Kidney (tissue), 22 donors: ENCODE measurements at places on chromosomes 4 and X. TPM values are rescaled to one million over a fixed set of nuclear protein-coding genes. Genes with fewer than 3 reads are reported as not detected.

DNA sequence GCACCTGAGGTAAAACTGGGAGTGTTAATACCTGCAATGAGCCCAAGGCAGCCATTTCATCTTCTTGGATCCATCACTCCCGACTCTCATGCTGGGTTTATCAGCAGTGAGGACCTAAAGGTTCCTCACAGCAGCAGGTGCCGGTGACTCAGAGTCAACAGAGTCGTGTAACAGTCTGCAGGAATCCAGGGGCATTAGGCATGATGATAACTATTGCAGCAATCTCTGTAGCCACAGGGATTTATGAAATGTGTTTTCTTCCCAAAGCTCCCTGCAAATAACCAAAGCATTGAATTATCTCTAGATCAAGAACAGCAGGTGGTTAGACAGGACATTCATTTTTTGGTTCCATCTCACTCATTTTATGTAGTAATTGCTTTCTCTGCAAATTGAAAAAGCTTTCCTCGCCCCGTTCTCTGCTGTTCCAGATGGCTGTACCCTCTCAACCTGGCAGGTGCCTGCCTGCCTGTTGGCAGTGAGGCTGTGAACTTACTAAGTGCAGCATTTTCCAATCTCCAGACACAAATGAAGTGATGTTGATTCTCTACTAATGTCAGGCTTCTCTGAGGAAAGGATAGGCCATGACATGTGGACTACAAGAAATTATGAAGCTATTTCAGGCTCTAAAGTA, 48.1 kb upstream of the TSPAN7 start:
- DNase-seq = no peak

DNA sequence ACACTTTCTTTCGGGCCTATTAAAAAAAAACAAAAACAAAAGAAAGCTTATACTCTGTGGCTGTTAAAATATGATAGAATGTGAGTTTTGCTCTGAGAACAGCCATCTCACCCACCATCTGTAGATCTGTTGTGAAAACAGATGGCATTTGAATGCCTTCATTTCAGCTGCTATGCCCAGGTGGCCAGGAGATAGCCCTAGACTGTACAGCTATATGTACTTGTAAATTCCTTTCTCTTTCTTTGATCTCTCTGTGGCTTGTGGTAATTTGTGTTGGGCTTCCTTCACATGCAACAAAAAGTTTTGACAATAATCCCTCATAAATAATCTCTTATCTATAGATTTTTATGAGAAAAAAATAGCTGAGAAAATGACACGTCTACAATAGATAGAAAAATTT, 38.1 kb downstream of the PNPLA4 start:
- DNase-seq = no peak

DNA sequence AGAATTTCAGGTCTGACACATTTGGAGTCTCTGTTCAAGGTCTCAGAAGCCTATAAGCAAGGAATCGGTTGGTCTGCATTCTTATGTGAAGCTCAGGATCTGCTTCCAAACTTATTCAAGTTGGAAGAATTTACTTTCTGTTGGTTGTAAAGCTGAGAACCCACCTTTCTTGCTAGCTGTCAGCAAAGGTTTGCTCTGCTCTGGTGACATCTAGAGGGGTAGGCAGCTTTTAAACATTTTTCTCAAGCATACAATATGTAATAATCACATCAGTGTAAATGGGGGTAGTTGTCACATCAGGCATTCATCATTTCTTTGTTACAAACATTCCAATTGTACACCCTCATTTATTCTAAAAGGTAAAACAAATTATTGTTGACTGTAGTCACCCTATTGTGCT, 935.2 kb downstream of the TRAM1L1 start:
- no peak for DNase-seq

The GJB1 gene
- total RNA-seq = 22.4 TPM

- peak; percentile 26 for DNase-seq
Measured at GRCh38 chrX:74178536-74178935, 125.4 kb upstream of the ZCCHC13 start.

- DNase-seq = no peak
Measured at GRCh38 chr4:175033162-175033561, 115.0 kb downstream of the ADAM29 start.

The EREG gene
- total RNA-seq = 0.44 TPM

- no peak for DNase-seq
Measured at GRCh38 chr4:168995537-168996295, 14.3 kb downstream of the CBR4 start.

DNA sequence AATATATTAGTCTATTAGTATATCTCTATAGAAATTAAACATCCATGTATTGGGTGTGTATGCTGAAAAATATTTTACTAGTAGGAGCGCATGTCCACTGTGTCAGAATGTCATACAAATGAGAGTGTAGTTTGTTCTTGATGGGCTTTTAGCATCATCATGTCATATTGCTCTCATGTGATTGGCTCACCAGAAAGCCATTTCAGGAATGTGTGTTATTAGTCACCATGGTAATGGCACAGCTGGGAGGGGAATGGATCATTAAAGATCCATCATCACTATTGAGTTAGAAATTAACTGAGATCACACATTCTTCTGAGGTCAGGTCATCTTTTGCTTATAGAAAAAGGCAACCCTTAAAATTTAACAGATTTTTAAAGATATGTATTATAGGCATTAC, 77.3 kb downstream of the PHEX start:
- DNase-seq = no peak

DNA sequence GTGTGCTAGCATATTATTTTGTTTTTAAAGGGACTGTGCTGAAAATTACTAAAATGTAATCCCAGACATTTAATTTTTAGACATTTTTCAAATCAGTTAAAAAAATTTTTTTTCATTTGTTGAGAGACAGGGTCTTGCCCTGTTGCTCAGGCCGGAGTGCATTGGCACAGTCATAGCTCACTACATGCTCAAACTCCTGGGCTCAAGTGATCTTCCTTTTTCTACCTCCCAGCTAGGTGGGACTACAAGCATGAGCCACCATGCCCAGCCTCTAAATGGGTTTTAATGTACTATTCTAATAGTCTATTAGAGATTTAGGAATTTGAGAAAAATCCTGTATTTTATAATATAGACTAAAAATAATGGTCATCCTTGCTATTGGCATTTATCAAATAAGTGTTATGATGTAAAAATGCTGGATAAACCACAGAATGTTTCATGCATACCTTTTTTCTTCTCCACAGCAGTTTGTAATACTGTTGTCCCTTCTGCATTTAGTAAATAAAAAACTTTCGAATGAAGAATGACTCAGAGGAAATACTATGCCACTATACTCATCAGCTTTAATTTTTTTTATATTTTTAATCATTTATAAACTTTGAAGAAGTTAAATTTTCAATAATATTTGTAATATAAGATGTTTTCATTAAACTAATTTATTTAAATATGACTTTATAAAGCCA, 29.9 kb downstream of the CPEB2 start:
- no peak for DNase-seq

The SSX7 gene
- not detected for total RNA-seq

The NEXMIF gene
- 6.0 TPM for total RNA-seq

The GPR78 gene
- total RNA-seq = not detected

GRCh38 chrX:17740137-17741122, 3.1 kb downstream of the SCML1 start:
- DNase-seq = no peak

DNA sequence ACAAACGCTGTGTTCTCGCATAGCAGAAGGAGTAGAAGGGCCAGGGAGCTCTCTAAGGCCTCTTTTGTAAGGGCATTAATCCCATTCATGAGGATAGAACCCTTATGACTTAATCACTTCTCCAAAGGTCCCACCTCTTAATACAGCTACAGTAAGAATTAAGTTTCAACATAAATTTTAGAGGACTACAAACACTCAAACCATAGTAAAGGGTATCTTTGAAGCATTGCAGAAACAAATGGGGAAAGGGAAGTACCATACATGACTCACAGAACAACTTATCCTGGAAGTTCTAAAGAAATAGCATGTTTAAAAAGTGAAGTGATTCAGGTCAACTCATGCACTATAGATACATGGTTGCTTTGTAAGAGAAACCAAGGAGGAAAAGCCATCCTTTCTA, 680.8 kb downstream of the RPA4 start:
- DNase-seq = no peak
